ENCODE measurements at places on chromosomes 5 and 9.
A peak's percentile ranks its signal among the peaks of the same experiment; 100 is the strongest.

- peak; percentile 89 for DNase-seq
Observed at GRCh38 chr5:130514984-130515690, 610.9 kb downstream of the CHSY3 start.

DNA sequence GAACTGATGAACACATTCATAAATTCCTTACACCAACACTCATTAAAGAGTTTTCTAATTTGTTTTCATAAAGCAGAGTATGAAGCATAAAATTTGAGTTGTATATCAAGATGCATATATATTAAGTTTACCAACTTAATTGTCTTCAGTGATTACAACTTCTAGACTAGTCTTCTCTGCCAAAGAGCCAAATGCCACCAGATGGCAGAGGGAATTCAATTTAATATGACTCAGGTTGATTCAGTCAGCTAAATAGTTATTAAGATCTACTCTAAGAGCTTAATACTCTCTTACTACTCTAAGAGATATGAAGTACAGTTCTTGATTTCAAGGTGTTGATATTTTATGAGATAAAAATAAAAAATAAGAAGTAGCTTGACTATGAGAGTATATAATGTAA lies 53.4 kb downstream of the CDH10 start:
- DNase-seq: no peak

DNA sequence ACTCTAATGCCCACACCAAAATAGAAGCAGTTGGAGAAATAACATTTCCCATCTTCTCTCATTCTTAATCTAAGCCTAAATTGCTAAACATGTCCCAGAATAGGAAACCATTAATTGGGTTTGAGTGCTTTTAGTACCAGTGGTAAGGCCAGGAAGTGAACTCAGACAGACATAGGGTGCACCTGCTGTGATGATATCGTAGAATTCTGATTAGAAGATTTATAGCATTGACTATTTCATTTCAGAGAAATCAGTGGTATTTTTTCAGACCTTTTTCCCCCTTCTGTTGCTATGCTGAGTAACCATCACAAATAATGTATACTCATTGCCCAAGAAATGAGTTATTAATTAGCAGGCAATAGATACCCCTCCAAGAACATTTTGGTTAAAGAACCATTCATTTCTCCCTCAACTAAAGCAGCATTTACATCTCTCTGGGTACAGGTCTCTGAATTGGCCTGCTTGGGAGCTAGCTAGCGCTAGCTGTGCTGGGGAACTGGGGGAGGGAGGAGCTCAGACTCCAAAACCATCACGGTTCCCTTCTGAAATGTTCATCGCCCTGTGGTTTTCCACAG lies 7.3 kb downstream of the GLRX start:
- no peak for DNase-seq

DNA sequence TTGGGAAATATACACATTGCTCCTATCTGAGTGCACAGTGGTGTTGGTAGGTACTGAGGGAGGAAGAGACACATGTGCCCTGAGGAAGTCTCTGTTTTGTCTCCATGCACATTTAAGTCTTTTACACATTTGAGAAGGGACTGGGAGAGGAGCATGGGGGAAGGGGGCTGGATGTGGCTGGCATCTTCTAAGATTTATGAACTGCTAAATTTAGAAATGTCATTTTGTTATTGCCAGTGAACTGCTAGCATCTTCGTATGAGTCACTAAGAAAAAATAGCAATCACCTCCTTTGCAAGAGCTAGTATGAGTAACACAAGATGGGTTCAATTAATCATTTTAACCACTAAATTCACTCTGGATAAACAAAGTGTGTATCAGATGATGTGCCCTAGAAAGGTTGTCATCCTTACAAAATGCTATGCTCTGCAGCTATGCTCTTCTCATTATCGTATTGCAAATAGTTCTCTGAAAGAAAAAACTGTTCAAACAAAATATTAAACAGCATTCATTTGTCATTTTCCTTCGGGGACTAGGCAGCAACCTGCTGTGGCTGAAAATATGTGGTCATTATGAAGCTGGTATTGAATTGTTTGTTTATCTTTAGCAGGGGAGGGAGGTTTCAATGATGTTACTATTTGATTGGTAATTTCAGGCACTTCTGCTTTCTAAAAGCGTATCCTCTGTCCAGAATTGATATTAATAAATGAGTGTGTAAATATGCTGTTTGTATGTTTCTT lies 236.5 kb downstream of the DMRTA1 start:
- peak; percentile 52 for DNase-seq

DNA sequence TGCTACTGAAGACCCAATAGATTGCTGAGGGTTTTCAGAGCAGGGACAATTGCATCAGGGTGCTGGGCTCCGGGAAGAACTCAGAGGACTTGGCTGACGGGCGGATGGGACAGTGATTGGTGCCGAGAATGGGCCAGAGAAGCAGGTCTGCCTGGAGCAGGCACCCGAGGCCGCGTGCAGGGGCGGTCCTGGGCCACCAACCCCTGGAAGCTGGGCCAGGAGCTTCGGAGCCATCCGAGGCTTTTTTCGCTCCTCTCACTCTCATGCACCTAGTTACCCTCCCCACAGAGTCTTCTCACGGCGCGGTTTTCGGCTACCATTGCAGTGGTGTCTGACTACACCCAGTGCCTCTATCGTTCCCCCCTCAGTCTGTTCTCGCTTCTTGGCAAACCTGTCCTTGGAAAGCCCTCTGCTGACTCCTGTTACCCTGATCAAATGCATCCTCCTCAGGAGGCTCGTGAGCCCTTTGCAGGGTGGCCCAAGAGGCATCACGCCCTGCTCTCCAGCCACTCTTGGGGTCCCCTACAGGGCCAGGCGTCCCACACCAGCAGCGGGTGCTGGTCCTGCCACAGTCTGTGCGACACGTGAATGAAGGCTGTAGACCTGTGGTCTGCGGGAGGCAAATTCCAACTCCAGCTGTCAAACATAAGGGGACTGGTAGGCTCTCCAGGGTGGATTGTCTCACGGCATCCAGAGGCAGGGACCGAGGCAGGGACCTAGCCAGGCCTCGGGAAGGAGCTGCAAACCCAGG lies 1.2 kb upstream of the CLPTM1L start:
- no peak for DNase-seq

DNA sequence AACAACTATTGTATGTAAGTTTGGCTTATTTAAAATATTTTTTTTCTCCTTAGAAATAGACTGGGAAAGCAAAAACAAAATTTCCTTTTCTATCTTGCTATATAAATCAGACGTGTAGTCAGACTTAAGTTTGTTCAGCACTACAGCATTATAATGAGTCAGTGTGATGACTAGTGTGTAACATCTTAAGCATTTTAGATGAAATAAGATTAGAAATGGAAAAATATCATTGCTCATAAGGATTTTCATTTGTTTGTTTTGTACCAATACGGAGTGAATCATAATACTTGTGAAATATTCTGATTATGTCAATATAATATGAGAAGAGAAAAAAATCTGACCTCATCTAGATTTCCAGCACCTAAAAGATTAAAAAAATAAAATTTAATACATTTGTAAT lies 64.7 kb upstream of the RICTOR start:
- peak; percentile 75 for DNase-seq

DNA sequence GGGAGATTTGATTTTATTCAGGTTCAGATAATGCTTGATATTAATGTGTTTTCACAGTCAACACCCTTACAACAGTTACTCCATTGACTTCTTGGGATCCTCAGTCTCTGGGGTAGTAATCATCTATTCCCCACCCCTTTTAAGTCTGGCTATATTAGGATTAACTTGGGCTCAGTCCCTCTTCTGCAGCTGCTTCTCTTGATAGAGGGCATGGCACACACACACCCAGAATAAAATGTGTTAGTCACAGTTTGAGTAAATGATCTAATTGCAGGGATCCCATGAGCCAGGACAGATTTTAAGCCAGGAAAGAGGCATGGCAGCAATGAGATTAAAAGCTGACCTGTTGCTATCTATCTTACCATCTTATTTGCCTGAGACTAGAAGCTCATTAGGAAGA lies 53.7 kb upstream of the VLDLR start:
- DNase-seq: no peak

DNA sequence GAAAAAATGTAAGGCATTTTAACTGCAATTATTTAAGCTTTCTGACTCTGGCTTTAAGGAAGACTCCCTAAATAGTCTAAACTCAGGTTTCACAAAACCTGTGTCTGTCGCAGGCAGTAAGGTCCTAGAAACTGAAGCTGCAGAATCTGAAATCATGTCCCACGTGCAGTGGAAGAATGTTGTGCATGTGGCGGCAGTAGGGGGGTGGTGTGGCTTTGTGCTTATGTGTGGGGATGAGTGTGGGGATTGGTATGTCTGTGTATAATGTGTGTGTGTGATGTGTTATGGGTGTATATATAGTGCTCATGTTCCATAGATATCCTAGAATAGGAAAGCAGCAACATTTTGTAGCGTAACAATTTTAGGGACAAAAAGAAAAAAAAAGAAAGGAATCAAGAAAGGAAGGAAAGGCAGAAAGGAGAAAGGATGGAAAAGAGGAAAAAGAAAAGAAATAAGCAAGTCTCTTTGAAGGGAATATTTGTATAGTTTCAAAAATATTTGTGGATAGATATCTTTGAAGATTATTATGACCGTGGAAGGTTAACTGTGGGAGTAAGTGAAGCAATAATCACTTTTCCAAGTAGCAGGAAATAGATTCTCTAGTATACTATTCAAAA lies 6.6 kb downstream of the ANKDD1B start:
- DNase-seq: no peak

GRCh38 chr5:168422431-168422830 lies 63.8 kb upstream of the RARS1 start:
- DNase-seq: peak; percentile 30

DNA sequence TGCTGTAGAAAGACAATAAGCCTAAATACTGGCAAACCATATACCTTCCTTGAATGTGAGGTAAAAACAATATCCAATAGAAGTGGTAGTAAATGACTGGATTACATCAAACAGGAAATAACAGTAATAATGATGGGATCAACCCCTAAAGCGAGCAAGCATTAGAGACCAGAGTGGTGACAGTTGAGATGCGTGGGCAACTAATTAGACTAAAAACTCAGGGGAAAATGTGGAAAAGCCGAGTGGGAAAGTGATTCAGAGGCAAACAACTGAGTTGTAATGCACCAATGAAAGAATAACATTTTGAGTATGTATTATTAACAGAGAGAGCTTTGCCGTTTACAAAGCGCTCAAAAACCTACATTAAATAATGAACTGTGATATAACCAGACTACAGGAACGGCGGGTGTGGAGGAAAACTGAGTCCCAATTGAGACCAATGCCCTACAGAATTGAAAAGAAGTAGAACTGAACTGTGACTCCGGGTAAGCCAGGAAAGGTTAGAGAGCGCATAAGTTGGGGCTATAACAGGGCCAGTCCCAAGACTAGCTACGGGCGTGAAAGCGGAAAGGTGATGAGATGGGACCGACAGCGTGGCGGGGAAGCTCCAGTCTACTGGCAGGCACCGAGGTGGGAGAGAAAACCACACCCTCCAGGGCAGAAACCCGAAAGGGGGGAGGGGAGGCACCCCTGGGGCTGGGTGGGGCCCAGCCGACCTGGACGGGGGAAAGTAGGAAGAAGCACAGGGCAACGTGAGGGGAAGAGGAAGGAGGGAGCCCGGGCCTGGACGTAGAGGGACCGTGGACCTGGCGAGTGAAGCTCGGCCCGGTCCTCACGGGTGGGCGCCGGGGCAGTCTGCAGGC lies 592 bp downstream of the UBAP2 start:
- DNase-seq: peak; percentile 32

- no peak for DNase-seq
Observed at GRCh38 chr9:131668057-131668438, 71.8 kb downstream of the RAPGEF1 start.

DNA sequence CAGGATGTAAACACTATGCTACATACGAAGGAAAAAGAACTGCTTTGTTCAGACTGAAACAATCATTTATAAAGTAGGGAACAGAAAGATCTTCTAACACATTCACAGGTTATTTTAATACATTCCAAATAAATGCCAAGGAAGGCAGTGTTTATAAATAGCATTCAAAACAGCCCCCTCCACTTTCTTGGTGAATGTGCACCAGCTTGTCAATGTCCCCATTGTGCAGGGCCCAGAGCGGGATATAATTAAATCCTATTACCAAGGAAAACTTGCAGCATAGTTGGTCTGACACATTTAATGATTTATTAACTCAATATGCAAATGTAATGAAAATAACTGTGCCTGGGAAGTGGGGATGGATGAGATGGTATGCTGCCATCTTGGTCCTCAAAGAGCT lies 135.9 kb upstream of the RAD23B start:
- no peak for DNase-seq

- DNase-seq: no peak
Observed at GRCh38 chr9:19379697-19380046, 364 bp downstream of the RPS6 start.

- DNase-seq: no peak
Observed at GRCh38 chr5:103724271-103724670, 161.7 kb upstream of the NUDT12 start.

DNA sequence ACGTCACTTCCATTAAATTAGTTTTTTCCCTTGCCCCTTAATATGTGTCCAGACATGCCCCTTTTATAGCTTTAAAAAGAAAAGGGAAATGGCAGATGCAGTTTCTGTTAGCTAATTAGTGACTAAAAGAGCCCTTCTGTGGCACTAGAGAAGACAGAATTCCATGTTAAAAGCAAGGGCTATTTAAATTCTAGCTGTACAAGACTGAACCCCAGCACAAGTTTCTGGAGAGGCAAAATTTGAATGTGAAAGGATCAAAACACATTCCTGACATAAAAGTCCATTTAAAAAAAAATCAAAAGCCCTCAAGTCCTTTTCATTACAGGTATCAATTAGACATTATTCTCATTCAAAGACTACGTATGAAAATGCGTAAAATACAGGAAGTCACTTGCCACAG lies 78.7 kb downstream of the HAPLN1 start:
- no peak for DNase-seq

DNA sequence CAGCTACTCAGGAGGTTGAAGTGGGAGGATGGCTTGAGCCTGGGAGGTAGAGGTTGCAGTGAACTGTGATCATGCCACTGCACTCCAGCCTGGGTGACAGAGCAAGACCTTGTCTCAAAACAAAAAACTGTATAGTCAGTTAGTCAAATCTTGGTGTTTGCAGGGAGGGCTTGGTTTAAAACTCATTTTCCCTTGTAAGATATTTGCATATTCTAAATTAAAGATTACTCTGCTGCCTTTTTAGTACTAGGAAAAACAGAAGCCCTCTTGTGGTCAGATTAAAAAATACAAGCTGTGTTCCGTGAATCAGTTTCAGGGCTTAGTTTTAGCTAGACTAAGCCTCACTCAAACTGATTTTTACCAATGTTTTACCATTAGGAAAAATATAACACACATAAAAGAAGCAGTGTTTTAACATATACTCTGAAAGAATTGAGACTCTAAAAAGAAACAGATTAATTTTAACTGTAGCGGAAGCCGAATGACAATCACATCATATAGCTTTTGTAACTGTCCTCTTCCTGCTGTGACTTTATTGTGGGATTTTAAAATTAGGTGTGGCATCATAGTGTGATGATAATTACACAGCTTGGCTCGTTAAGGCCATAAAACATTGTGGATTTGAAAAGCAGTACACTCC lies 84.9 kb upstream of the BASP1 start:
- peak; percentile 59 for DNase-seq

DNA sequence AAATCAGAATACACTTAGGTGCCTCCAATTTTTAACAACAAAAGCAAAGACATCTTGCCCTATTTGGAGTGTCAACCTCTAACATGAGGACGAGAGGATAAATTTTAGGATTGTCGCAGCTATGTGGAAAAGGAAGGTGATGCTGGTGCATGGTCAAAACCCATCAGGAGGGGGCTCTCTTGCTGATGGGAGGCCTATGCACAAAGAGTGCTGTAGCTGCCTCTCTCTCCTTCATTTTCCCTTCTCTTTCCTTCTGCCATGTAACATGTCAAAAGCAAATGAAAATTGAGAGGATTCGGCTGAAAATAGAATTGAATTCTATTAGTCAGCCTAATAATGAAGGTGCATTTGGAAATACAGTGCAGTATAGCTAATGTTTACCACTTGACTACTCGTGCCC lies 578.7 kb upstream of the ZNF462 start:
- DNase-seq: no peak
